ENCODE measurements at places on chromosomes 12 and 14.

- DNase-seq, result no peak
Measured at GRCh38 chr12:104662203-104662602, 205.5 kb downstream of the CHST11 start.

DNA sequence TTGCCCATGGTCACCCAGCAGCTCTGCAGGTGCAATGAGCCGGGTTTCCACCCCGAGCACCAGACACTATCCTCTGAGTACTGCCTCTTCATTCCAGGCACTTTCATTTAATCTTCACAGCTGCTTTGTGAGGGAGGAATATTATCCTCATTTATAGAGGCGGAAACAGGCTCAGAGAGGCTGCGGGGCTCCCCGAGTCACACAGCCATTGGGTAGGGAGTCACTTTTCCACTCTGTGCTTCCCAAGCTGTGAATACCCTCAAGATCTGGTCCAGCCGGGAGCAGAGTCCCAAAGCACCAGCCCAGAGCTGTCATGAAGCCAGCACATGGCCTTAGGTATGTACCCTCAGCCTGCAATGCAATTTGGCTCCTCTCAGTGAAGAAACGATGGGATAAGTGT is 51.7 kb upstream of the RIN3 start:
- DNase-seq, result no peak

DNA sequence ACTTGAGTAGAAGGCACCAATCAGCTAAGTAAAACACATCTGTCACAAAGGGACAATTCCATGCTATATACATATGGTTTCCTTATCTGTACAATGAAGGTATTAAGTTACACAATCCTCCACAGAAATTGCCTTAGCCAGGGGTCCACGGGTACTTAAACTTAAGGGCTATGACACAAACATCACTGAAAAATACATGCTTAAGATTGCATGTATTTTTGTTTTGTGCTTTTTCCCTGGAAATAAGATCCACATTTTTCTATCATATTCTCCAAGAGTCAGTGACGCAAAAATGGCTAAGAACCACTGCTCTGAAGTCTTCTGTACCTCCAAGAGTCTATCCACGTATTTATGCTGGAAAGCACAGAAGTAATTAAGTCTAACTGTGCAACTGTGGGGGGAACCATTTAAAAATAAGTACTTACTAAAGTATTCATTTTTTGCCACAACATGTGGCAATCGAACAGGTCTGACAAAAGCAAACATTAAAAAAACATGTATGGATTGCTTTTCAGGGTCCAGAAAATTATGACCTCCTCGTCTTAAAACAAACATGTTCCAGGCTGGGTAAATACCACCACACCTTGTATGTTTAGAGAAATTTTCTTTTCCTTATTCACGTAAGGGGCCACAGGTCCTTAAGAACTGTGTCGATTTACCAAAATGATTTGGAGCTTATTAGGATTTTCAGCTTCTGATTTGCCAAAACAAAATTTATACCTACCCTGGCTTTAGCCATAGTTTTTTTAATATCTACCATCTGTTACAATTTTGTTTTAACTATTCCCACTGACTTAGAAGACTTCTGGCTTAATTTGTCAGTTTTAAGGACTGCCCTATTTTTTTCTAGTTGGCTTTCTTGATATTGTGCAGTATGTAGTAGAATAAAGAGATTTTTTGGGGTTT is 2.8 kb downstream of the SLC38A2 start:
- no peak for DNase-seq

DNA sequence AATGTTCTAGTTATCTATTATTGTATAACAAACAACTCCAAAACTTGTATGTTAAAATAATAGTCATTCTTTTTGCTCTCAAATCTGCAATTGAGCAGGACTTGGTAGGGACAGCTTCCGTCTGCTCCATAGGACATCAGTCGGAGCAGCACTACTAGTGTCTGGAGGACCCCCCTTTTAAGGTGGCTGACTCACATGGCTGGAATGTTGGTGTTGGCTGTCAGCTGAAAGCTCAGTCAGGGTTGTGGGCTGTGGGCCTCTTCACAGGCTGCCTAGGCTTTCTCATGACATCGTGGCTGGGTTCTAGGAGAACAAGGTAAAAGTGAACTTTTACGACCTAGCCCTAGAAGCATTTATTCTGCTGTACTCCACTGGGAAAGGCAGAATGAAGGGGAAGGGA is 160.6 kb downstream of the ANO4 start:
- DNase-seq, result no peak

- DNase-seq, result peak; percentile 22
Measured at GRCh38 chr12:65170209-65170881, 962 bp downstream of the LEMD3 start.

- no peak for DNase-seq
Measured at GRCh38 chr12:52438305-52439301, 4.4 kb upstream of the KRT75 start.

GRCh38 chr14:104975481-104976197 is 2.5 kb downstream of the AHNAK2 start:
- no peak for DNase-seq

DNA sequence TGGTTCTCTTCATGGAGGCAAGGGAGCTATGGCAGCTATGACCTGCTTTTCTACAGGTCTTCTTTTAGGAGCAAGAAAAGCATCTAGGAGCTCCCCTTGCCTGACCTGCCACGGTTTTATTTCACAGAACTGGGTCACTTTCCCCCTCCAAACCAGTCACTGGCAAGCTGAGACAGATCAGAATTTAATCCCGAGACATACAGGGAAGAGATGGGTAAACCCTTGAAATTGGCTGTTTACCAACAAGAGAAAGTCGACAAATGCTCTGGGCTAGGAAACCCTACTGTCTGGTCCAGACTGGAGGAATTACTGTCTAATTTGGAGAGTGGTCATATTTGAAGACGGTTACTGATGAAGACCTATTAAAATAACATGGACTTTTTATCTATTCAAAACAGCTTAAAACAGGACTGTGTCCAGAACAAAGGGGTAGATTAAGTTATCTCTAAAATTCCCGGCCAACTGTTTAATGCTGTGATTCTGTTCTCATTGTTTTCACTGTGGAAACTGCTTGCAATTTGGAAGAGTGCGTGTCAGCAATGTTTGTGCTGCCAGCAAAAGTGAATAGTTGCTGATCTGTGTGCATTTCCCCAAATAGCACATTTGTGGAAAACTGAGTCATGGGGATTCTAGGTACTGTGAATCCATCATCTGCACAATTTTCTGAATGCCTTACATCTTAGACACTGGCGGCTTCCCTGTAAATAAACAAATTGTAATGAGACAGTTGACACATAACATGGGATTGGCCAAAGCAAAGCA is 73.4 kb upstream of the EEA1 start:
- no peak for DNase-seq

GRCh38 chr14:77103475-77103874 is 5.4 kb downstream of the CIPC start:
- no peak for DNase-seq

DNA sequence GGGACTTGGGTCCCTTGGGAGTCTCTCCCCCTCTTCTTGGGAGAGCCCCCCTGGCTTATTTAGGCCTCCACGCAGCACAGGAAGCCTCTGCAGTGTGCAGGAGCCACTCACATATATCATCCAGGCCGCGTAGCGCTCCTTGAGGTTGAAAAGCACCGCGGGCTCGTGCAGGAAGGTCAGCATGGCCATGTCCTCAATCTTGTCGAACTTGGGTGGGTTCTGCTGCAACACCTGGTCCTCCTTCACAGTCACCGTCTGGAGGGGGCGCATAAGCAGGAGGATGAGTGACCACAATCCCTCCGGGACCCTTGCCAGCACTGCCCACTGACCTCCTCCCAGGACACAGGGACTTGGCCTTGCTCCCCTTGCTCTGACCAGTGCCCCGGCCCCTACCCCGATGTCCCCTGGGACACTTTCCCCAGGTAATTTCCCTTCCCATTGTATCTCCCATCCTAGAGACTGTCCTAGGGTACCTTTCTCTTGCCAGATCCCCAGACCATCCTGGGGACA is 2.5 kb downstream of the MYH6 start:
- no peak for DNase-seq

DNA sequence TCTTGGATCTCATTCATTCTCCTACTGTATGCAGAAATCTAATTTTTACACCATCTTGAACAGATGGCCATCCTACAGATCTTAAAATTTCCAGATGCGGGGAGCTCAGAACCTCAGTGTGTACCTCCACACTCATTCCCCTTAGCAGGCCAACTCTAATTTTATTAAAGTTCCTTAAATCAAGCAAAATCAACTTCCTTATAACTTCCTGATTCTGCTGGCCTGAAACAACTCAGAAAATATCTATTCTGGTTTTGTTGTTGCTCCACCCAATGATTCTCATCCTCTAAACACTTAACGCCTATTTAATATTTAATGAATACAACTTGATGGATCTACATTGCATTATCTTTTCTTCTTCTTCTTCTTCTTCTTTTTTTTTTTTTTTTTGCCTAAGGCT is 3.1 kb downstream of the EMP1 start:
- DNase-seq, result no peak

GRCh38 chr12:47832263-47832933 is 12.7 kb upstream of the HDAC7 start:
- no peak for DNase-seq

DNA sequence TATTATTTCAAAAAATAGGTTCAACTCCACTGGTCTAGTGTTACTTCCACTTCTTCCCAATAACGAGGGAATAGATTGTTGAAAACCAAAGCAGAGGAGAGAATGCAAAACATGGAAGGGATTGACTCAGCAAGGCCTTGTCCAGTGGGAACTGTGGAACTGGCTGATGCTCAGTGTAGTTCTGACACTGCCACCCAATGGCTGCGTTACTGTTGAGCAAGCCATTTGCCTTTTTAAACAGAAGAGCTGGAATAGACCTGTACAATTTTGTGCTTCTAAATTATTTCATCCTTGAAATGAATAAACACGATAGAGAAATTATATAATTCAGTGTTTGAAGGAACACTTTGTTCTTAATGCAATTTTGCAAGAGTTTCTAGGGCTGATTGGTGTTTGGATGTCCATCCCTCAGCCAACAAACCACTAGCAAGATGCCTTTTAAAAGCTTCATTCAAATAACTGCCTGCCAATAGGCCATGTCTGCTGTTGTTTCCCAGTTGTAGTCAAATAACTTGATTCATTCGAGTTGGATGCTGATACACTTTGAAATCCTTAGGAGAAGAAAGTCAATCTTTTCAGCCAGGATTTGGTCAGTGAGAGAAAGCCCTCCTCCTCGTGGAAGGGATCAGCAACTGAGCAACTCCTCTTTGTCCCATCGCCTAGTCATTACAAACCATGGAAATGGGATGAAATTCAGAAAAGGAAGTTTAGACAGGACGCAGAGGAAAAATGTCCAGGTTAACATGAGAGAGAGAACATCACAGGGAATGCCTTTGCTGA is 7.3 kb upstream of the MGP start:
- DNase-seq, result no peak

GRCh38 chr12:117412465-117413188 is 51.2 kb upstream of the NOS1 start:
- no peak for DNase-seq

DNA sequence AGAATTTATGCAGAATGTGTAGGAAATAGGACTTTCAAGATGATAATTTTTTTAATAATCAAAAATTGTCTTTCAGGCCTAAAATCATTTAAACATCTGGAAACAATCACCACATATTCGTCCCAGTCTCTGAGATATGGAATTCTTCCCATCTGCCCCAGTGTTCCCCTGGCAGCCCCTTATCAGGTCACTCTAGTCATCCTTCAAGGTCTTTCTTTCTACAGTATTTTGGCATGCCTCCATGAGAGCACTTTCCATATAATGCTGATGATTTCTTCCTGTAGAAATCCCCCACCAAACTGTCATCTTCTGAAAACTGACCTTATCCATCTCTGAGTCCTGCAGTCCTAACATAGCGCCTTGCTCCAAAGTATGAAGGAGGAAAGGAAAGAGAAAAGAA is 422.1 kb downstream of the RPS29 start:
- DNase-seq, result no peak

DNA sequence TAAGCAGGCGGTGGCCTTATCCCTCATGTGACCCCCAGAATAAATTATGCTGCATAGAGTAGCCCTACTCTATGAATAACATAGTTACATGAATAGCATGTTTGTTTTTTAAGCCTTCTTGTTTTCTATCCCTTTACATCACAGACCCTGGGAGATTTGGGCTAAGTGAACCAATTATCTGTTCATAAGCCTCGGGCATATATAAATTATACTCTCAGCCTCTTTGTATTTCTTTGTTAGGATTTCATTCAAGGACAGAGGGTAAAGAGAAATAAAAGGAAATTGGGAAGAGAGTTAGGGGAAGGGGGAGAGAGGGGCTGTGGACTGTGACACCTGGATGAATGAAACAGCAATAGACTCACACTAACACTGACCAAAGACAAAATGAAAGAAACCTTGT is 35.3 kb upstream of the RTRAF start:
- DNase-seq, result peak; percentile 59

- DNase-seq, result no peak
Measured at GRCh38 chr12:11158885-11159444, 12.0 kb upstream of the SMIM10L1 start.

GRCh38 chr14:26596543-26597061 is 1.2 kb downstream of the NOVA1 start:
- peak; percentile 46 for DNase-seq

DNA sequence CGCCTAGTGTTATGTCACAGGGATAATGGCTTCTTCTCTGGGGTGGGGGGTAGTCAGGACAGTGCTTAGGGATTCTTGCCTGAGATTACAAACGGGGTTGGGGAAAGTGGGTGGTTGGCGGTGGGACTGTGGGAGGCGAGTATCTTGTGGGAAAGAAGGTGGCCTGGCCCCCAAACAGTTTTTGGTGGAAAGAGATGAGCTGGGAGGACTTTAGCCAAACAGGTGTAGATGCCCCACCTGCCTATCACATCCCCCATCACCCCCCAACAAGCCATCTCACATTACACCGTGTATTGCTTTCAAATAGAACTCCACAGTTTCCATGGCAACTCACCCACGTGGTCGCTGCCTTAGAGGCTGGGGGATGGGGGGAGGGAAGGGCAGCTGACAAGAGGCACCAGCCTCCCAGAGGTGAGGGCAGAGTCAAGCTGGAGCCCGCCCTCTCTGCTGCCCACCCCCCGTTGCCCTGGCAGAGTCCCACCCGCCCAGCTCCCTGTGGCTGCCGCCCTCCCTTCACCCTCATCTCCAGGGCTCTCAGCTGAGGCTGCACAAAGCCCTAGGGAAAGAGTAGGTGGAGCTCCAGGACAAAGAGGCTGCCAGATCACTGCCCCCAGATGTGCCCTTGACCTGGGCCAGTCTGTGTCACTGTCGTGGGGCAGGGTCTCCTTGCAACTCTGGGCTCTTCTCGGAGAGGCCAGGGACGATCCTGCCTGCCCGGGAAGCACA is 98.3 kb downstream of the LRRC74A start:
- peak; percentile 90 for DNase-seq

- DNase-seq, result no peak
Measured at GRCh38 chr14:53496668-53497067, 343.5 kb upstream of the DDHD1 start.

DNA sequence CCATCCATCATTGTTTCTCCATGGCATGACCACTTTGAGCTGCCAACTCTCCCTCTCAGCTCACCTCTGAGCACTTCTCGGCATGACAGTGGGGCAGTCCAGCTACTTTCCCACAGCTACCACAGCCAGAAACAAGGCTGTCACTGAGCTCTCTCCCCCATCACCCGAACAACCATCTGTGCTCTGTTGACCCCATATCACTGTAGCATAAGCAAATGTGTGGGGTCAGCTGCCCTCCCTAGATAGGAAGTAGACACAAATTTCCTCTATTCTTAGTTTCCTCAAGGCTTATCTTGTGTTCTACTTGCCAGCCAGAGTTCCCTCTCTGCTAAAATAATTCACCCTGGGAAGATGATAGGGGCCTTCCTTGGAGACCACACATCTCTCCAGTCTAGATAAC is 82.6 kb upstream of the FUT8 start:
- no peak for DNase-seq

- DNase-seq, result no peak
Measured at GRCh38 chr14:101074196-101075024, 170.9 kb upstream of the RTL1 start.

Measured in NCI-H748 treated with DMSO at 0.1 percent for 48 hours (cell line).